ENCODE measurements at places on chromosomes 1 and 21. TPM values are rescaled to one million over a fixed set of nuclear protein-coding genes. Genes with fewer than 3 reads are reported as not detected.

Gene MXRA8
- polyA plus RNA-seq, result not detected

Gene TMCC2
- not detected for polyA plus RNA-seq

- DNase-seq, result no peak
- no peak overlapping the region for H3K27ac ChIP-seq
- no peak overlapping the region for H3K4me3 ChIP-seq
- H3K4me1 ChIP-seq, result no peaks in the 10 kb centered on the region
- H3K36me3 ChIP-seq, result no peaks in the 10 kb centered on the region
Observed at GRCh38 chr1:197954718-197955418, 37.7 kb downstream of the LHX9 start.

DNA sequence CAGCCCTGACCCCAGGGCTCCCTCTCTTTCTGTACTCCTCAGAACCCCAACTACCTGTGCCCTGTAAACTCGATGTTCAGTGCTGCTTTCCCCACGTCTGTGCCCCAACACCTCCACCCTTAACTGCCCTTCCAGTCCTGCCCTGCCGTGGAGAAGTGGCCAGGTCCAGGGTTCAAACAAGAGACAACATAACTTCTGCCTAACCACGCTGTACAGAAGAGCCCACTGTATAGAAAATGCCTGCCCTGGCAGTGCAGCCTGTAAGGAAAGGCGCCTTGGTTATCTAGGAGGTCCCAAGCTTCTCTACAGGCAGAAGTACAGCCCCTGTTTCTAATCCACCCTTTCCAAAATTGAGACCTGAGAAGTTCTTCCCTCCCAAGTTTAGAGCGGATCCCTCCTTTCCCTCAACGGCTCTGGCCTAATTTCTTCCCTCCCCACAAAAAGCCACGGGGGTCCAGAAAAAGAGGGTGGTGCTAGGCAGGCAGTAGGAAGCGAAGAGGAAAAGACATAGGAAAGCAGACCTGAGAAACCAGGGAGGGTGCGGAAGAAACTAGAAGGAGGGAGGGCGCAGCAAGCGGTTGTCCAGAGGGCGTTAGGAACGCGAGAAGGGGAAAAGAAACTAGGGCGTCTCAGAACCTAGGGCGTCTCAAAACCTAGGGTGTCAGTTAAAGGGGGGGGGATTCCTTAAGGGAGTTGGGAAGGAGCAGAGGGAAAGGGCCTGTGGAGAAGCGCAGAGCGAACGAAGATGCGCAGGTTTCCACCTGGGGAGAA lies 3.2 kb downstream of the DMRTA2 start:
- peaks cover 95% of the 10 kb centered on the region for H3K27me3 ChIP-seq
- no peaks in the 10 kb centered on the region for H3K36me3 ChIP-seq
- H3K4me1 ChIP-seq, result peaks cover 16% of the 10 kb centered on the region
- DNase-seq, result no peak

All from CD14-positive monocyte (primary cell).